ENCODE measurements at places on chromosomes 4 and X. TPM values are rescaled to one million over a fixed set of nuclear protein-coding genes. Genes with fewer than 3 reads are reported as not detected.

- DNase-seq, result no peak
- no peaks in the 10 kb centered on the region for H3K27me3 ChIP-seq
- H3K4me1 ChIP-seq, result peaks cover 25% of the 10 kb centered on the region
- no peaks in the 10 kb centered on the region for H3K36me3 ChIP-seq
Observed at GRCh38 chr4:109559625-109559982, 442 bp upstream of the MCUB start.

GRID2 gene
- total RNA-seq, result not detected

NXF2B gene
- total RNA-seq, result not detected

DNA sequence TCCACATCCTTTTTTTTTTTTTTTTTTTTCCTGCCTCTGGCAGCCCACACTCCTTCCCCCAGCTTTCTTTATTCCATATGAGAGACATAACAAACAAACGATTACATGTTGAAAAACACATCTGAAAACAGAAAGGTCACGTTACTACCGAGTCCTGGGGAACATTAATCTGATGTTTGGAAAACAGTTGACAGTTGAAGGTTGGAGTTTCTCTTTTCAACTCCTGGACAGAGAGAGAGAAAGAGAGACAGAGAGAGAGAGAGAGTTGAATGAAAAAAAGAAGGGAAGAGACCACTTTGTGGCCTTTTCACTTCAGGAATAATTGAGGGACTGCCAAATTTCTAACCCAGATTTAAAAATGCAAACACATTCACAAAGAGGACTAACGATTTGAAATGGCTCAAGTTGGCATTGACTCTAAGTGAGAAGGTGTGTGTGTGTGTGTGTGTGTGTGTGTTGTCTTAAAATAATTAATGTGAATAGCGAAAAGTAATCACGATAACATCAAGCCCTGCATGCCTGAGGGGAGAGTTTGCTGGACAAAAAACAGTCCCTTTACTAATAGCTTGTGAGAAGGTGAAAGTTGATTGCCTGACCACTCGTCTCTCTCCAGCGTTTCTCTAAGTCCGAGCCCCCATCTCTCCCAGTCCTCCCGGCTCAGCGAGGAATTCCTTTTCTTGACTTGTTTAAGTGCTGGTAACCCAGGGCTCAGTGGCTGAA, 67.3 kb downstream of the FBXO8 start:
- H3K4me3 ChIP-seq, result no peak overlapping the region
- H3K27me3 ChIP-seq, result peaks cover 25% of the 10 kb centered on the region

GRCh38 chr4:175891851-175892250, 79.8 kb upstream of the GPM6A start:
- no peak overlapping the region for H3K4me3 ChIP-seq
- no peak for DNase-seq
- H3K4me1 ChIP-seq, result no peaks in the 10 kb centered on the region
- H3K27ac ChIP-seq, result no peak overlapping the region

KLB gene
- total RNA-seq, result not detected

DNA sequence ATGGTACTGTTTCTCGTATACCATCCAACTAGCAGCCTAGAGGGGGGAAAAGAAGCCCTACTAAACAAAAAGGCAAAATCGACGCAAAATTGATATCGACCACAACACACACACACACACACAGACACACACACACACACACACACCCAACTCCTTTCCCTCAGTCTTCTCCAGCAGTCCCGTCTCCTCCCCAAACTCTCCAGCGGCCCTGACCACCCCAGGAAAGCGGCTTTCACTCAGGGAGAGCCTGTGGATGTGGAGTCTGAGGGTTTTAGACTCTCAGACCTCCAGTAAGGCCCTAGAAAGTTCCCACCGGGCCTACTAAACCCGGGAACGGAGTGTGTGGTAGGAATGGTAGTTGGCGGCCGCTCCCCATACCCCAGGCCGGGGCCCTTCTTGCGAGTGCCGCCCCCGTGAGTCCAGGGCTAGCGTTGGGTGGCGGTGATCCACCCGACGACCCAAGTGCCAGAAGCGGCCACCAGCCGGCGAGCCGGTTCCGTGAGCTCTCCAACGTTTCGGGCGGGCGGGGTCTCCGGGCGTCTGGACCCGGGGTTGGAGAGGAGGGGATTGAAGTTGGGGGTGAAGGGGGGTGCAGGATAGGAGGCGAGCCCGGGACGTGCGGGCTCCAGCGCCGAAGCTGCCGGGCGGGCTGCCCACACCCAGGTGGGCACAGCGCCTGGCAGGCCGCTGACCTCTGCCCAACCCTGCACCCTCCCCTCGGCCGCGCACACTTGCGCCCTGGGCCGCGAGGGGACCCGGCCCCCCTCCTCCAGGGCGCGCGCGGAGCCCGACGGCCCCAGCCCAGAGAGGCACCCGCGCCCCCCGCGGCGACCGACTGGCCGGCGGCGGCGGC, 13.7 kb downstream of the ARX start:
- no peak overlapping the region for H3K27ac ChIP-seq
- no peak overlapping the region for H3K4me3 ChIP-seq
- H3K27me3 ChIP-seq, result no peaks in the 10 kb centered on the region

- DNase-seq, result no peak
- no peaks in the 10 kb centered on the region for H3K27me3 ChIP-seq
- H3K4me1 ChIP-seq, result no peaks in the 10 kb centered on the region
- H3K36me3 ChIP-seq, result no peaks in the 10 kb centered on the region
Observed at GRCh38 chrX:112714357-112714918, 34.7 kb upstream of the LHFPL1 start.

RTL9 gene
- total RNA-seq, result not detected

DNA sequence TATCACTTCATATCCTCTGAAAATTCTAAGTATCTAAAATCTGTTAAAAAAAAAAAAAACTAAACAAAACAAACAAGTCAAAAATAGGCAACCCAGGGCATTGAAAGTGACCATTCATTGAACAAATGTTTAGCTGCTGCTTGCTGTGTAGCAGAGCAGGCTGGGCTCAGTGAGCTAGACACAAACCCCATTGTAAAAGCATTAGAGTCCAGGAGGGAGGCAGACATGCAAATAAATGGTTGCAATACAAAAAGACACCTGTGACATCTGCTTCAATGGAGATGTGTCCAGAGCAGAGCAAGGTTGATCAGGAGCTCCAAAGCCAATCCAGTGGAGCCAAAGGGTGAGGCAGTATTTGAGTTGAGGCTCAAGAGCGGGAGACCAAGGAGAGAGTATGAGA, 267.3 kb upstream of the GATB start:
- peaks cover 12% of the 10 kb centered on the region for H3K4me1 ChIP-seq
- no peak for DNase-seq
- no peak overlapping the region for H3K27ac ChIP-seq
- no peak overlapping the region for H3K4me3 ChIP-seq
- H3K36me3 ChIP-seq, result no peaks in the 10 kb centered on the region
- no peaks in the 10 kb centered on the region for H3K27me3 ChIP-seq
